ENCODE measurements at places on chromosomes 13 and 19. TPM values are rescaled to one million over a fixed set of nuclear protein-coding genes. Genes with fewer than 3 reads are reported as not detected.

DNA sequence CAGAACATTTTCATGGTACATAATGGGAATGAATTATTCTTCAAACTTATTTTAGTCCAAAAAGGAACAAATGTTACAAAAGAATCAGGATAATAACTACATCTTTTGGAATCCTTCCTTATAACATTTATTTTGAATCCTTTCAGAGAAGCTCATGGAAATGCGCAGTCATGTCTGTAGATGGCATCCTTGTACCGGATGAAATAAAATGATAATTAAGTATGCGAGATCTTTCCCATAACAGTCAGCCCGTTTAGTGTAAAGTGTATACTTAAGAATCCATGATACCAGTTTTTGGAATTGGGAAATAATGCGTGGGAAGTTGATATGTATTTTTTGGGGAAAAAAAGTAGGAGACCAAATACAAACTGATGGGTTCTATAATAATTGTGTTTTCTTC, 418.8 kb downstream of the GPC5 start:
- H3K4me1 ChIP-seq = no peaks in the 10 kb centered on the region
- no peak overlapping the region for H3K4me3 ChIP-seq
- H3K27me3 ChIP-seq = peaks cover 5% of the 10 kb centered on the region
- no peak overlapping the region for H3K27ac ChIP-seq
- H3K36me3 ChIP-seq = no peaks in the 10 kb centered on the region

- no peak for DNase-seq
- H3K4me3 ChIP-seq = no peak overlapping the region
- H3K36me3 ChIP-seq = no peaks in the 10 kb centered on the region
- no peaks in the 10 kb centered on the region for H3K4me1 ChIP-seq
- H3K27ac ChIP-seq = no peak overlapping the region
- peaks cover 53% of the 10 kb centered on the region for H3K27me3 ChIP-seq
Observed at GRCh38 chr19:31543456-31543855, 194.2 kb upstream of the TSHZ3 start.

DNA sequence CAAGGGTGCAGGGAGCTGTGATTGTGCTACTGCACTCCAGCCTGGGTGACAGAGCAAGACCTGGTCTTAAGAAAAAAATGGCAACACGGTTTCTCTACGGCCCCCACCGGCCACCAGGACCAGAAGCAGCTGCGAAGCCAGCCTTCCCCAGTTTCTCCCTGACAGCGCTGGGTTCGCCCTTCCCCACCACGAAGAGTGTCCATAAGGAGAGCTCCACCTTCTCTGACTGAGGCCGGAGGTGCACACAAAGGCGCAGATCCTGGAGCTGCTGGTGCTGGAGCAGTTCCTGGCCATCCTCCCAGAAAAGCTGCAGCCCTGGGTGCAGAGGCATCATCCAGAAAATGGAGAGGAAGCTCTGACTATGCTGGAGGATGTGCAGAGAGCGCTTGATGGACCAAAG, 52.2 kb upstream of the ZNF599 start:
- H3K27ac ChIP-seq = no peak overlapping the region
- no peak overlapping the region for H3K4me3 ChIP-seq
- H3K27me3 ChIP-seq = peaks cover 7% of the 10 kb centered on the region
- no peaks in the 10 kb centered on the region for H3K4me1 ChIP-seq
- peaks cover 6% of the 10 kb centered on the region for H3K36me3 ChIP-seq

DNA sequence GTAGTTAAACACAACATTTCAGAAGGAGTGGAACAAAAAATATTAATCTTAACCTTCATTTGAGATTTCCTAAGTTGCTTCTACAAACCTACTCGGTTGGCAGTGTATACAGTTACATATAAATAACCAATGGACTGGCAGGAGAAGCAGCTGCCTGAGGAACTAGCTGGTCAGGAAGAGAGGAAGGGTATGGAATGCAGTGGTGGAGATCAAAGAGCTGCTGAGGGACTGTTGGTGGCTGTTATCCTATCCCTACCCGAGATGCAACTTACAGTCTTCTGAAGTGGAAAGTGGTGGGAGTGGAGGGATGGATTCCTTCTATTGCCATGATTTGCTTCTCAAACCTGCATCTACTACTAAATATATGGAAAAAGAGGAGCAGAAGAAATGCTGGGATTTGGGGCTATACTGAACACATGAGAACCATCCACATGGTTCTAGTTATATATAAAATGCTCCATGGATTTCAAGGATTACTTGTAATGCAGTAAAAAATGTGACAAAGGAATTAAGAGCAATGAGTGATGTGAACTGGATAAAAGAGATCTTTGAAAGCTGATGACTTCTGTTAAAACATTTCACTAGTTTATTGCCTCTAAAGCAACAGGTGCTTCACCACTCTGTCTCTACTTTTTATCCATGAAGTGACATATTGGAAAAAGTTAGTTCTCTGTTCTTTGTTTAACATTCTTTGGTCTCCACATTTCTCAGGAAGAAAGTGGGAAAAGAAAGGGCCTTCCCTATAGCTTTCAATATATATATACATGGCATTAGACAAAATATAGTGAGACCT, 29.9 kb downstream of the MICU2 start:
- H3K4me1 ChIP-seq = peaks cover 3% of the 10 kb centered on the region
- no peak for DNase-seq
- no peaks in the 10 kb centered on the region for H3K27me3 ChIP-seq
- no peak overlapping the region for H3K4me3 ChIP-seq

DNA sequence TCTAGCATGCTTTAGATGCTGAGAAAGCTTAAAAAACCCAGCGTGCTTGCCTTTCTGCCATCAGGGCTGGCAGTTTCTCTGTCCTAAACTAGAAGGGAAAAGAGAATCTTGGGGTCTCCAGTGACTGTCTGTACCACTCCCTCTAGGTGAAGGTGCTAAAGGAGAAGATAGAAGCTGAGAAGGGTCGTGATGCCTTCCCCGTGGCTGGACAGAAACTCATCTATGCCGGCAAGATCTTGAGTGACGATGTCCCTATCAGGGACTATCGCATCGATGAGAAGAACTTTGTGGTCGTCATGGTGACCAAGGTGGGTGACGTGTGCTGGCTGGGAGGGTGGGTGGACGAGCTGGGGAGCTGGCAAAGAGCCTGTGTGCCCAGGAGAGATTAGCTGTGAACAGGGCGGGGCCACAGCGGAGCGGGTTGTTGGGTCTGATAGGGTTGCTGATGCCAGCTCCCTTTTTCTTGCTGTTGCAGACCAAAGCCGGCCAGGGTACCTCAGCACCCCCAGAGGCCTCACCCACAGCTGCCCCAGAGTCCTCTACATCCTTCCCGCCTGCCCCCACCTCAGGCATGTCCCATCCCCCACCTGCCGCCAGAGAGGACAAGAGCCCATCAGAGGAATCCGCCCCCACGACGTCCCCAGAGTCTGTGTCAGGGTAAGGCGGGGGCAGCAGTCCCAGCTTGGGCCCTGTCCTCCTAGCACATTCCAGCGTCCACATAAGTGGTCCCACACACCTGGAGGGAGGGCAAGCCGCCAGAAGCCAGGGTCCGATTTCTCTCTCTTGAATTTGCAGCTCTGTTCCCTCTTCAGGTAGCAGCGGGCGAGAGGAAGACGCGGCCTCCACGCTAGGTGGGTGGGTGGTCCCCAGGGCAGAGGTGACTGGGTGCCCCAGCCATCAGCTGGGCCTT, 2.3 kb downstream of the RAD23A start:
- H3K27me3 ChIP-seq = peaks cover 12% of the 10 kb centered on the region
- H3K4me3 ChIP-seq = peak overlapping the region; percentile 95
- H3K4me1 ChIP-seq = peaks cover 30% of the 10 kb centered on the region
- no peak for DNase-seq
- peaks cover 21% of the 10 kb centered on the region for H3K36me3 ChIP-seq

DNA sequence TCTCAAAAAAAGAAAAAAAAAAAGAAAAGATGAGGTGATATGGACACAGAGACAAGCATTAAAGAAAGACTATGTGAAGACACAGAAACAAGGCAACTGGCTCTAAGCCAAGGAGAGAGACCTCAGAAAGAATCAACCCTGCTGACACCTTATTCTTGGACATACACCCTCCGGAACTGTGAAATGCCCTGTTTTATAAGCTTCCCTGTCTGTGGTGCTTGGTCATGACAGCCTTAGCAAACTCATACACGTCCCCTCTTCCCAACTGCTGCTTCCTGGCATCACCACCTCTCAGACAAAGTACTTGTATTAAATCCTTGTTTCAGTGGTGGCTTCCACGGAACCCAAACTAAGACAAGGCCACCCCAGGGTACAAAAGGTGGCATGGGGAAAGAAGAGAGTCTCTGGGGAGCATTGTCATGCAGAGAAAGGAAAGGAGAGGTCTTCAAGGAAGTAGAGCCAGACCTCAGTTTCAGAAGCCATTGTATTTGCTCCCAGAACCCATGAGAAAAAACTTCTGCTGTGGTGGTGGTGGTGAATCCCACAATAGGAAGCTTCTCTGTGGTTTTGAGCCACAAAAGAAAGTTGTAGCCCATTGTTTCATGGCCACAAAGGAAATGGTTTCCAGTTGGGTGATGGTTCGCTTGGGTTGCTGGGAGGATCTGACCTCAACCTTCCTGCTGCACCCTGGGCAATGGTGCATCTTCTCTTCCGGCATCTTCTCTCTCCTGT, 16.3 kb upstream of the TSPAN16 start:
- H3K27ac ChIP-seq = no peak overlapping the region
- no peak for DNase-seq
- H3K4me3 ChIP-seq = no peak overlapping the region
- H3K27me3 ChIP-seq = no peaks in the 10 kb centered on the region

DNA sequence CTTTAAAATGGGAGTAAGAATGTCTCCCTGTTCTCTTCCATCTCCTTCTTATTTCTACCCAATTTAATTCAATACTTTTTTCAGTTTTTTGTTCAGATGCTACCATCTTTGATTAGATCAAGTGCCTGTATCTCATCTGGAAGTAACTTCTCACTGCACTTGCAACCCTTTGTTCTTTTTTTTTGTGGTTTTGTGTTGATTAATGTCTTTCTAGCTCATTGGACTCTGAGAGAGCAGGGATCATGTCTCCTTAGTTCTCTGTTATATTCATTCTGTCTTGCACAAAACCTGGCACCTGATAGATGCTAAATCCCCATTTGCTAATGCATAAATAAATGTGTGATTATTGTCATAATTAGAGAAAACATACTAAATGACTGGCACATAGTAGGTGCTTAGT, 834 bp upstream of the ITGBL1 start:
- no peak overlapping the region for H3K4me3 ChIP-seq
- DNase-seq = no peak

DNA sequence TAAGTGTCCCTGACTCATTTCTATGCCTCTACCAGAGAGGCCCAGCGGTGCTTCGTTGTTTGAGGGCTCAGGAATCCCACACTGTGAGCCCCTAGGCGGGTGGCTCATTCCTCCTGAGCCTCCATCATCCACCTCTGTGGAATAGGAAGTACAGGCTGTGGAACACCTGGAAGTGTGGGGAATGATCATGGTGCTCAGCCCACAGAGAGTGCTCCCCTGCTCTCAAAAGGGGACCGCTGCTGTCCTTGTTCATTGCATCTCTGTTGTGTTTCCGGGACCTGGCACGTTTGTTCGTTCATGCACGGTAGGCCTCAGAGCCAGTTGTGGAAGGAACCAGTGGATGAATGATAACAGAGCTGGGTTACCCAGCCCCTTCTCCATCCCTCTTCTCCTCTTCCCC, 1.2 kb downstream of the ACP7 start:
- H3K4me1 ChIP-seq = no peaks in the 10 kb centered on the region
- no peak overlapping the region for H3K27ac ChIP-seq
- H3K27me3 ChIP-seq = peaks cover 90% of the 10 kb centered on the region
- no peaks in the 10 kb centered on the region for H3K36me3 ChIP-seq
- H3K4me3 ChIP-seq = no peak overlapping the region
- DNase-seq = no peak

The ICAM4 gene
- total RNA-seq = not detected

The TNFRSF19 gene
- total RNA-seq = 74.8 TPM

The BRME1 gene
- total RNA-seq = 15.1 TPM

The LILRA1 gene
- total RNA-seq = not detected

The SPRY2 gene
- total RNA-seq = 106 TPM

The CD209 gene
- not detected for total RNA-seq
